Right renal pelvis (tissue), 4 donors: ENCODE measurements at places on chromosomes 5 and 9. TPM values are rescaled to one million over a fixed set of nuclear protein-coding genes. Genes with fewer than 3 reads are reported as not detected.

DNA sequence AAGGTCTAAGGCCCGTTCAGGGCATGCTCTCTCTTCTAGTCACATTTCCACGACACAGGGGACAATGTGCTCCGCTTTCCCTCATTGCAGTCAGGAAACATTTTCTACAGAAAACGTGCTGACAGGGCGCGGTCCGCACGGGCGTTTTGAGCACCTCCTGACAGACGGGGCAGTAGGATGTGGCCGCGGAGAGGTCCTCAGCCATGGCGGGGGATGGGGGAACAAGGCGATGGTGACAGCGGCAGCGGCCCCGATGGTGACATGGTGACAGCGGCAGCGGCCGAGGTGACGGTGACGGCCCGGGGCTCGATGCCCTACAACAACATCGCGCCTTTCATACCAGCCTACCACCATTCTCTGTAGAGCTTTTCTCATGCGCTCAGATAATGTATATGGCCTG lies 4.1 kb downstream of the PLPP1 start:
- no peak for DNase-seq

PDLIM4 gene
- 15.5 TPM for polyA plus RNA-seq

WNT8A gene
- 0.11 TPM for polyA plus RNA-seq

GRCh38 chr9:114937516-114937915 lies 7.1 kb upstream of the TNFSF8 start:
- DNase-seq: no peak
